ENCODE measurements at places on chromosomes 7 and 10.

GRCh38 chr7:30312178-30312577, 27.8 kb downstream of the ZNRF2 start:
- no peak for DNase-seq

- no peak for DNase-seq
Observed at GRCh38 chr7:14381306-14381705, 391.8 kb upstream of the ETV1 start.

- no peak for DNase-seq
Observed at GRCh38 chr7:36165059-36165458, 12.0 kb downstream of the EEPD1 start.

GRCh38 chr10:66591865-66592264, 334.0 kb upstream of the LRRTM3 start:
- no peak for DNase-seq

- DNase-seq: no peak
Observed at GRCh38 chr10:121662945-121663917, 65.0 kb upstream of the FGFR2 start.

DNA sequence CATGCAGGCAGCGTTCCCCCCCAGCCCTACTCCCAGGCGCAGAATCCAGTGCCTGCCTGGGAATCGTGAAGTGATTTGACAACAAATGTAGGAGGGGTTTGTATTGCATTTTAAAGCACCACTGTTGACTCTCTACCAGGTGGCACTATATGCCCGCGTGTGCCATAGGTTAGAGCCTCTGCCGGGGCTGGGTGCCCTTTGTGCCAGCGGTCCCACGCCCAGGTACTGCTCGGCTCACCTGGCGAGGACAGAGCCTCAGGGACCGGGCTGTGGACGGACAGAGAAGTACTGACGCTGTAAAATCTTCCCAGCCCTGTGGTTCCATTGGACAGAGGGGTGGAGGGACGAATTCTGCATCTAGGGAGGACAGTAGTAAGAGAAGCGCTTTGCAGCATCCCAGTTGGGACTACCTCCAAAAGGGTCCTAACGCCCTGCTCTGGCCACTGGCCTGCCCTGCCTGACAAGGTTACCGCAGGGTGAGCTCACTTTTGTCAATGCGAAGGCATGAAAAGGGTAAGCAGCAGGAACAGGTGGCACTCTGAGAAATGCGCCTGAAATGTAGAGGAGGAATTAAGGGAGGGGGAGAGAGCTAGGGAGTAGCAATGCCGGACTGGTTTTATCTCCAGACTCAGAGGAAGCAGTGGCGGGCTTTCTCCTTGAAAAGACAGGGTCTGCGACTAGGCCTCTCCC, 788 bp upstream of the CACNA2D1 start:
- DNase-seq: peak; percentile 70

- no peak for DNase-seq
Observed at GRCh38 chr10:4170633-4171314, 385.8 kb upstream of the KLF6 start.

DNA sequence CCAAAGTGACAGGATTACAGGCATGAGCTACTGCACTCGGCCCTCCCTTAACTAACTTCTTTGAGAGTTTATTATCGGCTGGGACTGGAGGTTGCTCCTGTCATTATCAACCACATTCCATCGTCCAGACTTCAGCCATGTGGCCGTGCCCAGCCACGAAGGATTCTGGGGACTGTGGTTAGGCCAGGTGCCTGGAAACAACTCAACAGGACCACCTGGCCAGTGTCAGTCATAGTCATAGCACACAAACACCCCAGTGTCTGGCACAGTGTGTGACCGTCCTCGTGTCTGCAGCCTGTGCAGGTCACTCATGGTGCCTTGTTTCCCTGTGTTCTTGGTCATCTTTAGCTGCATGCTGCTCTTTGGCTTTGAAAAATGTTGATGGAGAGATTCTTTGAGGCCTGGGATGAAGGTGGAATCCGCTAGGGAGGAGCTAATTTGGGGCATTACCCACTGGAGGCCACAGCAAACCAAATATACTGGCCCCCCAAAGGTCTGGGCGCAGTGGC, 12.7 kb upstream of the AMZ1 start:
- DNase-seq: no peak

DNA sequence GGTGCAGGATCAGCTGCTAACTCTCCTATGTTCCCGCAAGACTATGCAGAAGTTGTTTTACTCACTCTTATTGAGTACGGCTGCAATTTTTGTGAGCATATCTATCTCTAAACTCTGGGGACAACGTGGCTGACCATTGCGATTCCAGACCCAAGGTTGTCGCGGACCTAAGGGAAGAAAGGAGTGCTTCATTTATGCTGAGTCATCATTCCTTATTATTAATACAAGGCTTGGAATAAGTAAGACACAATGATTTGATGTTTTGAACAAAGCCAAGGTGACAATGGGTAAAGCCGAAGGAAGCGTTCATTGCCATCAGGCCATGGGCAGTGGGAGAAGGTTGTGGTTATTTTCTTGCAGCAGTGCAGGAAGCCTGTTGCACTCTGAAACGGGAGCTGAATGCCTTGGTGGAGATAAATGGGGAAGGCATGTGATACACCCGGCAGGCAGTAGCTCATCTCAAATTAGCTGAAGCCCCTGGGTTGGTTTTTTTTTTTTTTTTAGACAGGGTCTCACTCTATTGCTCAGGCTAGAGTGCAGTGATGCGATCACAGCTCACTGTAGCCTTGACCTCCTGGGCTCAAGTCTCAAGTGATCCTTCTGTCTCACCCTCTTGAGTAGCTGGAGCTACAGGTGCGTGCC, 605.7 kb downstream of the TYW1 start:
- DNase-seq: no peak

GRCh38 chr7:52289247-52289646, 746.2 kb upstream of the POM121L12 start:
- DNase-seq: no peak

GRCh38 chr7:123717689-123718088, 31.1 kb downstream of the WASL start:
- no peak for DNase-seq

GRCh38 chr7:30761214-30762156, 9.6 kb downstream of the INMT start:
- DNase-seq: no peak

- no peak for DNase-seq
Observed at GRCh38 chr7:127158659-127159058, 94.1 kb downstream of the GRM8 start.

- DNase-seq: no peak
Observed at GRCh38 chr10:14879124-14879927, 660 bp downstream of the SUV39H2 start.

DNA sequence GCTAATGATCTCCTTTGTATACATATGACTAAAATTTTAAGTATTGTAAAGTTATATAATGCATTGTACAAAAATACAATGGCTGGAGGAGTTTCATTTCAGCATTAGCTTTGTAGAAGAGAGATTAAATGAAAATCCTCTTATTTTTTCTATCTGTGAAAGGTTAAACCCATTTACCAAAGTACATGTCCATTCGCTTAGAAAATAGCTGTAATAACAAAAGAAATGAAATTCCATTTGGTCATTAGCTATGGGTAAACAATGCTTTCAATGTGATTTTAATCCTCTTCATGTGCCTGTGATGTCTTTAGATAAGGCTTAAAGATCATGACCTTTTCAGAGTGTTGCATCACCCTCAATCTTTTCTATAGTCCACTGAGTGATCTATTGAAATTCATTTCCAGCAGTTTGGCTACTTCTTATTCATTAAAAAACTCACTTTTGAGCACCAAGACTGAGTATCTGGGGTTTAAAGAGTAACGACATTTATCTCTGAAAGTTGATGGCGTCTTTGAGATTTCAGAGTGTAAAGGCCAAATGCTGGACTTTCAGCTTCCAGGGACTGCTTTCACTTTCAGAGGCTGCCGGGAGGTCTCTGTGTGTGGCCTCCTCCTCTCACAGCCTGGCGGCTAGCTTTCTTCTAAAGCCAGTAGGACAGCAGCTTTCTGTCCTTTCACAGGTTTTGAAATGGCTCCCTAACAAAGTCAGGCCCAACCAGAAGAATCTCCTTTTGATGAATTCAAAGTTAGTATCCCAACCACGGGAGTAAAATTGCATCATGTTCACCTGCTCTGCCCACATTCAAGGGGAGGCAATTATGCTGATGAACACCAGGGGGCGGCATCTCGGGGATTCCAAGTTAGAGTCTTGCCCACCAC, 701.4 kb upstream of the COBL start:
- DNase-seq: peak; percentile 14

- DNase-seq: no peak
Observed at GRCh38 chr7:147376192-147376591, 1214.4 kb upstream of the C7orf33 start.

GRCh38 chr7:149787428-149788299, 14.3 kb upstream of the ZNF467 start:
- DNase-seq: no peak

DNA sequence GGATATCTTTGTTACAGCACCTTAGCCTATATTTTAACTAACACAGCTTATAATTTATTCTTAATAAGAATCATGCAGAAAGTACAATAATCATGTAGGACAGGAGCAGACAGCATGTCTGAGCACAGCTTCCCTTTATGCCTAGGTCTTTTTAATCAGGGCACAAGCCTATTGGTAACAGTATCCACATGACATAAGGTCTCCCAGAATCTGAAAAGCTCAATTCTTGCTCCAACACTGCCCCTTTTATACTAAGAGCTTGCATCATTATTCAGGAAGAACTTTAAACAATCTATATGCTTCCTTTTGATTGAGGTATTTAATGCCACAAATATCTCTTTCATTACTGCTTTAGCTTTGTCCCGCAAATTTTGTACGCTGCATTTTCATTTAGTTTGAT, 31.6 kb downstream of the IL6 start:
- no peak for DNase-seq

- no peak for DNase-seq
Observed at GRCh38 chr7:150946421-150947240, 31.5 kb downstream of the KCNH2 start.

- no peak for DNase-seq
Observed at GRCh38 chr7:107318523-107319160, 149.8 kb downstream of the HBP1 start.

DNA sequence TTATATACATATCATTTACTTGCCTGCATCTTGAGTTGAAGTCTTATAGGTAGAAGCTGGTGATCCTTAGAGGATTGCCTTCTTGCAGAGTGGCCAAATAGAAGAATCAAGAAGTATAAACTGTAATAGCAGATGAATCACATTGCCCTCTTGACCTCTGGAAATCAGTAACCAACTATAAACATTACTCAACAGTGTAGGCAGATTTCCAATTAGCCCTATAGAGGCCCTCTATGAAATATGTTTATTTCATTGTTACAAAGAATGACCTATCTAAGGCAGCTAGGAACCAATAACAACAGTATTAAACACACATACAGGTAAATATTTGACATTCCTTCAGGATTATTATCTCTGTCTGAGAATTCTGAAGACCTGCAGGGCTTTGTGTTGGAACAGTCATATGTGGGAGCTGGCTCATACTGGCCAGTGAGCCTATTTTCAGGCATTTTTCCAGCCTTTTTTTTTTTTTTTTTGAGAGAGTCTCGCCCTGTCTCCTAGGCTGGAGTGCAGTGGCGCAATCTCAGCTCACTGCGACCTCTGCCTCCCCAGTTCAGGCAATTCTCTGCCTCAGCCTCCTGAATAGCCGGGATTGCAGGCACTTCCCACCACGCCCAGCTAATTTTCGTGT, 7.2 kb upstream of the SRI start:
- DNase-seq: no peak

DNA sequence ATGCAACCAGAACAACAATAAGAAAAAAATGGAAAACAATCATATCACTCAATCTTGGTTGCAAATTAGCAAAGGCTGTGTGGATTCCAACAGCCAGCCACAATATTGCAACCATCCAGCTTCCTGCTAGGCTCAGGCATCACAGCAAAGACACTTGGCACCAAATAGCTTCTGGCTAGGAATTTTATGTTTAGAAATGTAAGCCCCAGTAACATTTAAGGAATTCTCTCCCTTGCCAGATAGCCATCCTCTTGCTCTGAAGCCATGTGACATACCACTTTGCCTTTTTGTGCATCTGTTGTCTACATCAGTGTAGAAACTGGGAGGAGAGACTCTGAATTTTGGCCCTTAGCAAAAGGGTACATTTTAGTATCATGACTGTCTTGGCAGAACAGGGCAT, 22.2 kb downstream of the MKX start:
- DNase-seq: no peak

- DNase-seq: peak; percentile 34
Observed at GRCh38 chr7:117800406-117800805, 72.8 kb downstream of the CTTNBP2 start.

DNA sequence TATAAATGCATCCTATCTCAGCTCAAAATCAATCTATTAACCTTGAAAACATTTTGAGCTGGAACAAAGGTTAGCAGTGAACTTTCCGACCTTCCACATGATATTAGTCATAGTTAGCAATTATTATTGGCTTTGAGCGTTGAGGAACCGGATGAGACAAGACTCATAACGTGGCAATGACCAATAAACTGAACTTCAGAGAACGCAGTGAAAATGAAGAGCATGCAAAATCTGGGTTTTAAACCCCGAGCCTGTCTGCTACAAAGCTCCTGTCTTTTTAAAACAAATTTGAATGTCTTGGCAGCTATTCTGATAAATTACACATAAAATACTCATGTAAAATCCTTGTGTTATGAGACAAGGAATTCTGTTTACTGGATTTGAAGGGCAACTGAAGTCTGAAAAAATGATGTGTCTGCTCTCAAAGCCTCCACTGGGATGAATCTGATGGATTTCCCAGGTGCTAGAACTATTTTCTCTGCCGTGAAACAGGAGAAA, 74.7 kb upstream of the ITGB1 start:
- DNase-seq: no peak

GRCh38 chr10:47317251-47317650, 5.0 kb upstream of the GDF2 start:
- no peak for DNase-seq

DNA sequence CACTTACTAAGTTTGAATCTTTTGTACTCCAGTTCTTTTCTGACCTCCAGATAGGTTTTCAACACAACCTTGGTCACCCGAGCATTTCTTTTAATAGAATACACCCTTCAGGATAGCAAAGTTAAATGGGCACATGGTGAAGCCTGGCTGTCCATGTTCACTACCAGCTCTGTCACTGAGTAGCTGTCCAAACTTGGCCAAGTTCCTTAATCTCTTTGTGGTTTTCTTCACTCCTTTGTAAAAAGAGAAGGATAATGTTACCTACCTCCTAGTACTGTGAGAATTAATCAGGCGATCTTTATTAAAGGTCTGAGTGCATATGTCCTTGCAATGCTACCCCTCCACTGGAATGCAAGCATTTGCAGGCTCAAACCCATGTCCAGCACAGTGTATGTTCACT, 128.1 kb upstream of the PTPRZ1 start:
- no peak for DNase-seq
